SK-N-SH treated with all-trans-retinoic acid at 6 μM for 48 hours (cell line): ENCODE measurements at places on chromosomes 5 and 9.
A peak's percentile ranks its signal among the peaks of the same experiment; 100 is the strongest.

DNA sequence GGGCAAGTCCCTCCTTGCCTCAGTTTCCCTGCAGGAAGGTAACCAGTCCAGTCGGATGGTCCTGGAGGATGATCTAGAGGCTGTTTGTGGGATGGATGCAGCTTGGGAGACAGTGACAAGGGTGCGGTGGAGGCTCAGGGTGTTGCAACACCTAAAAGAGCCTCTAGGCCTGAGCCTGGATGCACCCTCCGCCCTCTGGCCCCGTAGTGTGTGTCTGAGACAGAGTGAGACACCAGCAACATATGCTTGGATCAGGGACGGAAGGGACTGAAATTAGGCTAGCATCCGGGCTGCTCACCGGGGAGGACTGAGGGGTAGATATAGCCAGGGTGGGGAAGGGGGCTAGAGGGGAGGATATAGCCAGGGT lies 1.1 kb downstream of the CRAT start:
- ATAC-seq: no peak

- ATAC-seq: 0 out of 3 replicates have a peak, but pooled peaks have one; percentile 42
Measured at GRCh38 chr5:86968301-86968753, 299.4 kb upstream of the RASA1 start.

- ATAC-seq: peak; percentile 94
Measured at GRCh38 chr9:131608493-131609037, 63.2 kb downstream of the PRRT1B start.

- ATAC-seq: peak; percentile 25
Measured at GRCh38 chr5:154714266-154714986, 40.8 kb upstream of the LARP1 start.

- ATAC-seq: no peak
Measured at GRCh38 chr5:148993283-148993936, 69.5 kb downstream of the SH3TC2 start.

GRCh38 chr9:119003882-119004617 lies 365.2 kb downstream of the BRINP1 start:
- ATAC-seq: no peak

DNA sequence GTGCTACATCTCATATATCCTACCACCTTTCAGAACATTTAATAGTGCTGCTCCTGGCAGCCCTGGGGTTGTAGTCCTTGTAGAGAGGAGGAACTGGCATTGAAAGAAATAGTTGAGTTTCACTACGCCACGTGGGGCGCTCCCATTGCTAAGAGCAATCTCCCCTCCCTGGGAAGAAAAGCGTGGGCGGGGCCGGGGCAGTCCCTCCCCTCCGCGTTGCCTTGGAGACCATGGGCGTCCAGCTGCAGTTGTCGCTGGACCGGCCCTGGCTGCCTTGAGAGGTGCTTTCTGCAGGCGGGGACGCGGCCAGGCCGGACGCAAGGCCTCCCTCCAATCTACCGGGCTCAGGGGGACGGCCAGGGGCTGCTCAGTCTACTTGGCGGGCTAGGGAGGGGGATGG lies 368 bp upstream of the CCDC180 start:
- no peak for ATAC-seq

GRCh38 chr9:79089054-79089560 lies 482.7 kb upstream of the TLE4 start:
- no peak for ATAC-seq

- ATAC-seq: no peak
Measured at GRCh38 chr9:114482593-114482992, 22.7 kb downstream of the WHRN start.

- ATAC-seq: no peak
Measured at GRCh38 chr9:20632705-20633104, 10.4 kb upstream of the MLLT3 start.

DNA sequence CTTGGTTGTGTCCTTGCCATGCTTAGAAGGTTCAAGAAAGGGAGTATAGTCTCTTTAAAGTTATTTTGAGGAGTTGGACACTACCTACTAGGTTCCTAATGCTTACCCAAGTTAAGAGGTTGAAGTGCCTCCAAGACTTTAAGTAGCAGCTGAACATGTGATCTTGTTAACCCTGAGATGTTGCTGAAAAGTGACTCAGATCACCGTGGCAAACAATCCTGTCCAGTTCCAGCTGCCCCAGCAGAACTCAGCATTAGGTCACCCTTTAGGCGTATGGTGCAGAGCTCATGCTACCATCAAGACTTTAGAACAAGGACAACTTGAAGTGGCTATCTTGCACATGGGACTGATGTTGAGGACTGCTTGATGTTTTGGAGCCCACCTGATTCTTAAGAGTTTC lies 22.5 kb downstream of the ZNF462 start:
- ATAC-seq: peak; percentile 81

DNA sequence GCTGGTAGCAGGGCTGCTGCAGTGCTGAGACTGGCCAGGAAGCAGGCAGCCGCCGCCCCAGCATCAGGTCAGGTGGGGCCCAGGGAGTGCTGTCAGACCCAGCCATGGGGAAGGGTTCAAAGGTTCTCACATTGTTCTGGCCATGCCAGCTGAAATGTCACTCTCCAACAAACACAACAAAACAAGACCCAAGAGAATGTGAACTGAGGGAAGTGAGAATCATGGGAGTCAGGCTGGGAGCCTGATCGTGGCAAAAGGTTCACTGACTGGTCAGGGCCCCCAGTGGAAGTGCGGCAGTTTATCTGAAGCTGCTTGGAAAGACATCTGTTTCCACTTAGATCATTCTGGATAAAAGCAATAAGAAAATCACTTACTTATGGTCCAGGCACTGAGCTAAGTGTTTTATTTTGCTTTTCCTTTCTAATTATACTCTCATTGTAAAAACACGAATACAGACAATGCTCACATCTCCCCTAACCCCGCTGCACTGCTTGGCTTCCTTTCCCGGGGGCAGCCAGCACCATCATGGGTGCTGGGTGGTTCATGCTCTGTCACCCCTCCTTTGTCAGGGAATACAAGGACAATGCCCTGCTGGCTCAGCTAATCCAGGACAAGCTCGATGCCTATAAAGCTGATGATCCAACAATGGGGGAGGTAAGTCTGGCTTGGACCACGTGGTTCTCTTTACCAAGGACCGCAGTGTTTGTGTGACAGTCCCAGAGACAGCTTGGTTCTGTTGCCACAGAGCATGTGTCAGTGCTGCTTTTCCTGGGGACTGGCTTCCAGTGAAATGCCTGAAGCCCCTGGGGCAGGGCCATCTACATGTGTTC lies 41.9 kb upstream of the CFAP157 start:
- peak; percentile 90 for ATAC-seq

GRCh38 chr5:14399054-14399692 lies 182.4 kb upstream of the OTULINL start:
- ATAC-seq: peak; percentile 51

- no peak for ATAC-seq
Measured at GRCh38 chr5:57955511-57955910, 472.9 kb upstream of the ACTBL2 start.

DNA sequence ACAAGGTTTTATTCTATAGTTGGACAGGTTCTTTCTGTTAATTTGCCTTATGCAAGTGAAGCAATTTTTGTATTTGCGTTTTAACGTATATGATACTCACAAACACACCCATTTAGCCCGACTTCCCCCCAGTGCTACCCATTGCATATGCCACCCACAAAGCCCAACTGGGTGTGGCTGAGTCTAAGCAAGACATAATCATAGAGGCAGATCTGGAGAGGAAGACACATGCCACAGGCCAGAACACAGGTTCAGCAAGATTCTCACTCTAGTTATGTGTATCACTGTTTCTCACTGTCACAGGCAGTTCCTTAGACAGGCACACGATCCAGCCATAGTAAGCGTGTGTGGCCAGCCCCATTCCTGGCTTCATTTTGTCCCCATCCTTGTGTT lies 29.0 kb upstream of the PUM3 start:
- ATAC-seq: no peak

DNA sequence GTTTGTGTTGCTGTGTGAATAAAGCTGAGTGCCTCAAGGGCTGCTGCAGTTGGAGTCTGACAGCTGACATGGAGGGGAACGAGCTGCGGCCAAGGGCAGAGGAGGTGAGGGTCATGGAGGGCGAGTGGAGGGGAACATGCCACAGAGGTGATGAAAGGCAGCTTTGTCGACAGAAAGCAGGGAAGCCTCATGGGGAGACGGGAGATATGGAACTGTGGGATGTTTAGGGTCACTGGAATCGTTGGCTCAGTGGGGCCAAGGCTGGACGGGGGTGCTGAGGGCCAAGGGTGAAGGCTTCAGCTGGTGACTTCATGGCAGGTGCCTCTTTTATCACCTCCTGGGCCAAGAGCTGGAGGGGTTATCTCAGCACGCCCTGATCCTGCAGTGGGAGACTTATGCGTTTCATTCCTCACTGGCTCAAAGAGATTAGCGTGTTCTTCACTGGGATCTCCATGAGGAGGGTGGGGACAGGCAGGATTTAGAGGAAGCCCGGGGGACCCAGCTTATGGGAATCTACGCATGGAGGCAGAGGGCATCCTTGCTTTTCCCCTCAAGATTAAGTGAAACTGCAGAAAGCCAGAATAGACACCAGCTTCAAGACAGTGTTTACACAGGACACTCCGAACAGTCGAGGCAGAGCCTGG lies 42.2 kb downstream of the FAM240B start:
- no peak for ATAC-seq

DNA sequence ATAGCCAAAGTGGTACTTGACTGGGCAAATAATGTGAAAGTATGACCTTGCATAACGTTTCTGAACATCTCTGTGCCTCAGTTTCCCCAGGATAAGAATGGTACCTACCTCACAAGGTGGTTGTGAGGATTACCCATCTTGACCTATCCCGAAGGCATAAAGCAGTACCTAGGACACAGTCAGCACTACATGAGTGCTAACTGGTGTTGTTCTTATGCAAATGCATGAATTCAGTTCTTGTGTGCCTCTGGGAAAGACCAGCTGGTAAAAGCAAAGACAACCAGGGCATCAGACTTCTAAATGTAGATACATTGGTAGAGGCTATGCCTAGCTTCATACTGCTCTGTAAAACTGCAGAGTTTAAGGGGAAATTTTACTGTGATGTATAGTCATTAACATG lies 21.8 kb upstream of the TMEM252 start:
- no peak for ATAC-seq

GRCh38 chr9:135086597-135087488 lies 625 bp upstream of the OLFM1 start:
- ATAC-seq: no peak; the same call in 2 of the 3 replicates

DNA sequence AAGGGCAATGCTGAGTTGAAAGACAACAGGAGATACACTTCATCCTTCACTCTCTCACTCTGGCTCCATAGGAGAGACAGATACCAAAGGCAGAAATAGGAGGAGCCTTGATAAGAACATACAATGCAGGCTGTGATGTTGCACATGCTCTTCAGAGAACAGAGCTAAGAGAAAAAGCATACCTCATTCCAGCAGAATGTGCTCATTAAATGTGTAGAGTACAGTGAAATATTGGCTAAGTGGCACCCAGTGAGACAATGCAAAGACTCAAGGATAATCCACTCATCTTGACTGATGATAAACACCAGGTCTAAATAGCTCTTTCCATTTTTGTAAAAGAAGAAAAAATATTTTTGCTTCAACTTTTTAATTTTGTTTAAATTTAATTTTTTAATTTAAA lies 139.7 kb downstream of the OR2K2 start:
- ATAC-seq: no peak

DNA sequence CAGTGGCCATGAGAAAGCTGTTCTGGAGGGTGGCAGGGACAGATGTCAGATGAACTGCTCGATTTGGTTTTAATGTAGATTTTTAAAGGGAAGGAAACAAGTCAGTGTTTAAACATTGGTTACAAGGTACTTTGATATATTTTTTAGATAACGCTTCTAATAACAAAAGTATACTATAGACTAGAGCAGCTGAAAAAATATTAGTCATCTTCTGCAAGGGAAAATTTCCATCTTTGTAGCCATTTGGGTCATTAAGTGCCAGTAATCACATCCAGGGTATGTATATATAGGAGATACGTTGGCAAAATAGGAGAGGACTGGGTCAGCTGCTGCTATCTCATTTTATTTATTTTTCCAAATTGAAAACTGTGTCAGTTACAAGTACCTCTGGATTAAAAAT lies 69.0 kb downstream of the SV2C start:
- no peak for ATAC-seq

GRCh38 chr9:135612437-135612836 lies 26.9 kb downstream of the GLT6D1 start:
- ATAC-seq: no peak

GRCh38 chr9:100100146-100100667 lies 1.2 kb downstream of the INVS start:
- ATAC-seq: no peak

DNA sequence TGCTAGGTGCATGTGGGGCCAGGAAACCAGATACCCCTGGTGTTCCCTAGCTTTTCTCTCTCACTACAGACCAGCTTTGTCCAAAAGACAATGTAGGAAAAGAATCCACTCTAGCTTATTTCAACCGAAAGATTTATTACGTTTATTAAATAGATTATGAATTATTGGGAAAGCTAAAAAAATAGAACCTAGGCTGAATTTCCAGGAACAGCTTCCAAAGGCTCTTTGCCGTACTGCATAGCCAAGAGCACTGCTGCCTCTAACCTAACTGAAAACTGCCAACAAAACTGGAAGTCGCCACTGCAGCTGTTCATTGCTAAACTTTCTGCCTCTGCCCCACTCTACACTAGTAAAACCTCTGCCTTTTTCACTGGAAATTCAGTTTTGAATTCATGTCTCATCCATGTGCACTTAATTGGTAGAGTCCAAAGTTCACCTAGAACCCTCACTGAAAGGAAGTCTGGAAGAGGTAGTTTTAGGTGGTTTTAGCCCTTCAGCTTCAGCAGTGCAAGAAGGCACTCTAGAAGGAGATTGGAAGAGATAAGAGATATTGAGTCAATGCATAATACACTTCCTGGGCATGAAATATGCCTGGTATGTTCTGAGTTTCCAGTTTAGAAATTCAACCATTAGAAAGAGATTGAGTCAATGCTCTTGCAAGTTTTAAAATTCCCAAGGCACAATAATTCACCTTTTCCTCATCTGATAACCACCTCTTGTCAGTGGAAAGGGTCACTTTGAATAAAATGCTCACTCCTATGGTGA lies 927.9 kb downstream of the MAT2B start:
- peak; percentile 91 for ATAC-seq

DNA sequence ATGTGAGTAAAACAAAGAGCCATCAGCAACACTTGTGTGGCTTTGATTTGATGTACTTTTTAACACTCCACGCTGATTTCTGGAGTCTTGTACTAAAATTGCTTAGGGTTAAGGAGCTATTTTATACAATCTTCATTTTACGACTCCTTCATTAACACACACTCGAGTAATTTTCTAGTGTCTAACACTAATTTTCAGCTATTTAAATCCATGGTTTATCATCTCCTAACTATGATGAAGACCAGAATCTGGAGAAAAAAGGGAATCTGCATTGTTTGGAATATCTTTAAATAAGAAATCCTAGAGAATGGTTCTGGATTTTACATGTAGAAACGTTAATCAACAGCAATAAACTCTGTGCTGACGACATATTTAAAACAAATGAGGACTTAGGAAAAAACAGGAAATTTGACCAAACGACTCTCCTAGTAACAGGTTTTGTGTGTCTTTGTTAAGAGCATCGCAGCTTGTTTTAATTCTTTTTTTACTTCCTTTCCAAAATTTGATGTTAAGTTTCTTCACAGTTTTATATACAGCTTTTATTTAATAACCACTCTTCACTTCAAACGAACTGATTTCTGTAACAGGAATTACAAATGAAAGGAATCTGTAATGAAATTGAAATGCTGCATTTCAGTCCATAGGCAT lies 138.5 kb downstream of the AOPEP start:
- ATAC-seq: no peak
